ENCODE measurements at places on chromosomes 5 and 9. TPM values are rescaled to one million over a fixed set of nuclear protein-coding genes. Genes with fewer than 3 reads are reported as not detected.

The ARHGAP26 gene
- total RNA-seq = 1.7 TPM

DNA sequence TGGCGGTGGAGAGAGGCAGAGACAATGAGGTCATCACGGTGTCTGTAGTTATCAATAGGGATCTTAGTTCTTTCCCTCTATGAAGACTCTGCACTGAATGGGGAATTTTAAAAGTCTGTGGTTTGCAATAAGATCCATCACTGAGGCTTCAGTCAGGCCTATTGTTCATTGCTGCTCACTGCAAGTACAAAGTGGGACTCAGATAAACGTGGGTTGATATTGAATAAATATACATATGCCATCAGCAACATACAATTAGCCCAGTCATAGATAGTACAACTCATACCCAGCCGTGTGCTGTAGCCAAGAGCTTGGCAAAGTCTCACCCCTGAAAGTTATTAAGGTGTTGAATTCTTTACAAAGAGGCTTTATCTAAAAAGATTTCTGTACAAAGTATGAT is 88.4 kb downstream of the ENC1 start:
- DNase-seq = no peak

DNA sequence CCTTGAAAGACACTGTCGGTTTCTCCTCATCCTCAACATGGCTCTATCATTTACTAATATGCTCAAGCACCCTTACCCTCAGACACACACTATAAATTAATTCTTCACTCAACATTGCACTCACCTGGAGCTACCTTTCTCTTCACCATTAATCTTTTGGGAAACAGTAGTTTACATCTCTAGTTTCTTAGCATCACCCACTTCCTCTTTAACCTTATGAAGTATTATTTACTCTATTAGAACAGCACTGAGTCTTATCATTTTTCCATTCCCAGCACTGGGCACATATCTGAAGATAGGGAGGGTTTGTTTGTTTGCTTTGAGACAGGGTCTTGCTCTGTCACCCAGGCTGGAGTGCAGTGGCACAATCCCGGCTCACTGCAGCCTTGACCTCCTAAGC is 213.5 kb downstream of the SMARCA2 start:
- DNase-seq = no peak

DNA sequence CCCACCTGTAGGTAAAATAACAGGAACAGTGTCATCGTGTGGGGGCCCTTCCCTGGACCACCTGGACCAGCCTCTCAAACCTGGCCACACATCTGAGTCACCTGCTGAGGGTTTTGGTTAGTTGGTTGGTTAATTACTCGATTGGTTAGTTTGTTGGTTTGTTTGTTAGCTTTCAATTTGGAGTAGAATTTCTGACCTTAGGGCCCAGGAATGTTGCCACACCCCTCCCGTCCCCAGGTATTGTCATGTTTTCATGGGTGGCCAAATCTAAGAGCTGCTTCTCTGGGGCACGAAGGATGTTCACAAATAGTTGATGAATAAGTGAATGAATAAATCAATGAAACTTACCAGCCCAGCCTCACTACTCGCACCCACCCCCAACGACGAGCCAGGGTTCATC is 21.9 kb downstream of the NTNG2 start:
- no peak for DNase-seq

The BBLN gene
- total RNA-seq = 30.3 TPM

GRCh38 chr5:171688696-171689495 is 96.7 kb upstream of the SMIM23 start:
- DNase-seq = no peak

Data from fibroblast of villous mesenchyme (primary cell).